ENCODE measurements at places on chromosomes 11 and 22.

GRCh38 chr11:9722893-9723292 lies 59.0 kb downstream of the SWAP70 start:
- DNase-seq: no peak

GRCh38 chr11:35488117-35488516 lies 37.3 kb downstream of the PAMR1 start:
- DNase-seq: no peak

DNA sequence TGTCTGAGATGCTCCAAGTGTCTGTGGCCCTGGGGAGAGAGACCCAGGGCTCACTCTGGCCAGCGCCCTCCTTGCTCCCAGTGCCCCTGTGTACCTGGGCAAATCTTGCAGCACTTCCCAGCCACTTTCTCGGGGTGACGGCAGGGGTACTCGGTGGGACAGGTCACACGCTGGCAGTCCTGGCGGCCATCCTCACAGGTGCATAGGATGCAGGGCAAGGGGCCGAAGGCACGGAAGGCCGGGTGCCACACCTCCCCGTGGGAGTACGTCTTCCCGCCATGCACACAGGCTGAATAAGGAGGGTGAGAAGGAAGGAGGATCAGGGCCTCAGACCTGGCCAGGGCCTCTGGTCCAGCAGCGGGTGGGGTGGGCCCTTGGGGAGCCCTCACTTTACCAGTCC lies 28.0 kb downstream of the CHRDL2 start:
- DNase-seq: no peak

- no peak for DNase-seq
These were observed 56.2 kb downstream of the PANX1 start for GRCh38 chr11:94184846-94185245.

- DNase-seq: no peak
These were observed 5.5 kb downstream of the ZC3H12C start for GRCh38 chr11:110098645-110099044.

GRCh38 chr11:63375434-63375833 lies 5.8 kb downstream of the SLC22A9 start:
- DNase-seq: no peak

DNA sequence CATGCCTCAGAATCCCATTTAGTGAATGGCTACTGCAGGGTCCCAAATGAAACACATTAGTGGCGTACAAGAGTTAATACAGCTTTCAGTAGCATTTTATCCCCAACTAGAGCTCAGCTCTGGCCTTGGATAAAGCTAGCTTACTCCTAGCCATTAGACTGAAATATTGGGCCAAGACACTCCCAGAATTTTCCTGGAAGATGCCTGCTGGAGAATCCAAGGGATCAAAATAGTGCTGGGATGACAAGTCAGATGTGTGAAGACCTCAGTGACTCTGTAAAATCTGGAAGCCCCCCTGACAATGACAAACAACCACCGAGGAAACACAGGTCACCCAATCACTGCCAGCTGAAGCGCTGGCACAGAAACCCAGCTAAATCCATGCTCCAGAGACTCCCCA lies 303.1 kb upstream of the SORL1-AS1 start:
- no peak for DNase-seq

GRCh38 chr11:131792243-131792642 lies 421.8 kb downstream of the NTM start:
- DNase-seq: no peak

DNA sequence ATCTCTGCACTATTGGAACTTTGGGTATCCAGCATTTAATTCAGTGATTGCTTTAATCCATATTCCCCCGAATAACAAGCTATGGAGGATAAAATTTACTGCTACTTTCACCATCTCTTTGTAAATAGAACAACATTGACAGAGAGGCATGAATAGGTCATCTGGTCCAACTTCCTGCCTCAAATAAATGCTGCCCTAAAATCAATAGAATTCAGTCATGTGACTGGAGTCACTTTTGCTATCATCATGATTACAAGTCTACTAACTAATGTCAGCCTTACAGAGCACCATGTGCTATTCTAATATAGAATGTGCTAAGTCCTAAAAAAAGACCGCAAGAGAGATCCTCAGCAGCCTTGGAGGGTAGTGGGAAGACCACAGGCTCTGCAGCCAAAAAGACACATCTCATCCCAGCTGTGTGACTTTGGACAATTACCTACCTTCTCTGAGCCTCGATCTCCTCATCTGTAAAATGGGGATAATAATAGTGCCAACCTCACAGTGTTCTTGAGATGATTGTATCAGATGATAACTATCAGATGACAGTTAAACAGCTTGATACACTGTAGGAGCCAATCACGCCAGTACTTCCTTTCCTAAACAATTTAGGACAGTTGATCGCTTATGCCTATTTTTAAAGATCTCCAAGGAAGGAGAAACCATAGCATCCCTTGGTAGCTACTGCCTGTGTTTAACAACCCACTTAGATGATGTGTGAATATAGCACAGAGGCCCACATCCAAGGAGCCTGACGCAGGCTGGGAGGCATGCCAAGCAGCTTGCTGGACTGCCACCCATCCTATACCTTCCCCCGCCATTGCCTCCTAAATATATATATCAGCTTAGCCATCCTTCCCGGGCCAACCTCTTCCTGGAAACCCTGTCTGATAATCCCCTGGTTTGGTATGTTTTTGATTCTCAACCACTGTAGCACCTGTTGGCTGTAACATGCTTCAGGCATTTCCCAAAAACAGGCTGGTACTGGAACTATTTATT lies 77.3 kb upstream of the PHF21A start:
- DNase-seq: no peak

DNA sequence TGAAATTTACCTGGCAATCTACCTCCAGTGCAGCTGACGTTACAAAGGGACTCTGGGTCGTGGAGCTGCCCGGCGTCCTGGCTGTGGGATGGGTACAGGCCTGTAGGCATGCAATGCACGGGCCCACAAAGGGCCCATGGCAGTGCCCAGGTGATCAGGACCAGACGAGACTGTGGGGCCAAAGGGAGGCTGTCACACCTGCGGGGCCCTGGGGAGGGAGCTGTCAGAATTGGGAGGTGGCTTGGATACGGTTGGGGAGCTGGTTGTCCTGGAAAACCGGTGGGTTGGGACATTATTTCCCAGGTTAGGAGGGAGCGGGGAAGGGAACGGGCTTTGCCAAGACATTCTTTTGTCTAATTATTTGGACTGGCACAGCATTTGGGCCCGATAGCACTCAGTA lies 958.5 kb downstream of the BRD1 start:
- no peak for DNase-seq

DNA sequence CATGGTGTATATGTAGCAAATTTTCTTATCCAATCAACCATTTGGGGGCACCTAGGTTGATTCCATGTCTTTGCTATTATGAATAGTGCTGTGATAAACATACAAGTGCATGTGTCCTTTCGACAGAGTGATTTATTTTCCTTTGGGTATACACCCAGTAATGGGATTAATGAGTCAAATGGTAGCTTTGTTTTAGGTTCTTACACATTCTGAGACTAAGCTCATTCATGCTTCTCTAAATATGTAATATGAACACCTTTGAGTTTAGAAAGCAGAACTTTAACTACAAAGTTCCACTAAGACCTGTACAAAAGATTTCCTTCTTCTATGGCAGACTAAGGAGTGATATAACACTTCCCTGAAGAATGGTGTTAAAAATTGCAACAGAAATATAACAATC lies 627.0 kb downstream of the KCNA4 start:
- DNase-seq: no peak

DNA sequence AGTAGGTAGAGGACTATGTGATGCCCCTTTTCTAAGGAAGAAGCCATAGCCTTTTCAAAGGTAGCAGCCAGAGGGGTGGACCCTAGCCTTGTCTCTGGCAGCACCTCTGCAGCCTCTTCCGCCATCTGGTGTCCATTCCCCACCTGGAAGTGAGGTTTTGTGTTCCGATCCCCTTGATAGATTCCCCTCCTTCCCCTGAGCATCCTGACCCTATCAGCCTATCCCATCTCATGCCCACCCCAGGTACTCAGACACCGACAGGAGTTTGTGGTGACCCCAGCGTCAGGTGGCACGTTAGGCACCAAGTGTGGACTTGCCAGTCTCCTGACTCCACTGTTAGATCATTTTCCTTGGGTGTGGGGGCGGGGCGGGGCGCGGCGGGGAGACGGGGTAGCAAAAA lies 398 bp upstream of the FAM89B start:
- no peak for DNase-seq

DNA sequence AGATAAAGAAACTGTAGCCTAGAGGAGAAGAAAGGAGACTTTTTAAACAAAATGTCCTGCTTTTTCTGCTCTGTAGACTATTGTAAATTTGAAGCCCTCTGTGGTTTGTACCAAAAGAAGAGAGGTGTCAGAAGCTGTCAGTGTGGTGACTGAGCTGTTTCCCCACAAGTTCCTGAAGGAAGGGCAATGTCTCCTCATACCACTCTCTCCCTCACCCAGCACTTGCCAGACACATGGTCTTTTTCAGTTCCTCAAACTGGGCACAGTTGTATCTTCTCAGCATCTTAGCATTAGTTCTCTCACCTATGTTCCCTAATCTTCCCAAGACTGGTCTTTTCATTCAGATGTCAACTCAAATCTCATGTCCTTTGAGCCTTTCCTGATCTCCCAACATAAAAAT lies 4.3 kb downstream of the BCO2 start:
- DNase-seq: no peak

DNA sequence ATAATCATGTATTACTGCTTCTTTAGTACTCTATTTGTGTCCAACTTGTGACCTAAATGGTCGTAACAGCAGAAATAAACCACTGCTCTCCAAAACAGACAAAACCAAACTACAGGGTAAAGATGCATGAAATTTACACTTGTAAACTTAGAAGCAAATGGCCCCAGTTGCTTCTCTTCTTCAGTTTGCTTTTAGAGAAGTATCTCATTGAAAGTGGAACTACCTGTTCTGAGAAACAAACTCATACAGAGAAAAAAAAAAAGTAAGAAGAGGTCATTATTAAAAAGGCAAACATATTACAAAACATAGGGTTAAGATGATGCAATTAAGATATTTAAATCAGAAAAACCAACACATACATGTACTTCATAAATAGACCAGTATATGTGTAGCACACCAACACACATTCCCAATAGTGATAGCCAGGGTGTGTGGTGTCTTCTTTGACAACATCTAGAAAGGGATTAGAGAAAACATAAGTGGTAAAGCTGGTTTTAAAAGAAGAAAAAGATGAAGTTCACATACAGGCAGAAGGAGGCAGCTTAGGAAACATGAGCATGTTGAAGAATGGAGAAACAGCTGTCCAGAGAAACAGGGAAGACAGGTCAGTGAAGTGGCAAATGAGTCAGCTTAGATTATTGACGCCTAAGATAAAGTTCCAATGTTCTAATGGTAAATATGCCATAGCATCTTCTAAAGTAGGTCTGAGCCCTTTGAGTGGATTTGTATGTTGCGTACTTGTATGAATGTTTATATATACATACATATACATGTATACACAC lies 844.7 kb upstream of the CCDC90B start:
- no peak for DNase-seq

DNA sequence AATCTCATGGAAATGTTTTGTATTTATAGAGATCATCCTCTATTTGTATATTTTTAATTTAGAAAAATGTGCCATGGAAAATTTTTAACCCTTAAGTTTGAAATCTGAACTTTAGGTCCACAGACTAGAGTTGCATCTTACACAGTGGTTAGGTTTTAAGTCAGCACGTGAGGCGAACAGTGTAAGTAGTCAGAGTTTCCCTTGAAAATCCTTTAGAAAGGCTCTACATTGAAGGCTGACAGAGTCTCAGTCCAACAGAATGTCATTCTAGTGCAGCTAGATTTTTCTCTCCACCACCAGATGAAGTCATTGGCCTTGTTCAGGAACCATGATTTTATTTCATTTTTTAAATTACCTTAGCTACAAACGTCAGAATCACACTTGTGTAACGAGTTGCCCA lies 18.7 kb downstream of the HMGXB4 start:
- DNase-seq: no peak

- DNase-seq: no peak
These were observed 58.5 kb upstream of the NTM start for GRCh38 chr11:131311776-131312514.

DNA sequence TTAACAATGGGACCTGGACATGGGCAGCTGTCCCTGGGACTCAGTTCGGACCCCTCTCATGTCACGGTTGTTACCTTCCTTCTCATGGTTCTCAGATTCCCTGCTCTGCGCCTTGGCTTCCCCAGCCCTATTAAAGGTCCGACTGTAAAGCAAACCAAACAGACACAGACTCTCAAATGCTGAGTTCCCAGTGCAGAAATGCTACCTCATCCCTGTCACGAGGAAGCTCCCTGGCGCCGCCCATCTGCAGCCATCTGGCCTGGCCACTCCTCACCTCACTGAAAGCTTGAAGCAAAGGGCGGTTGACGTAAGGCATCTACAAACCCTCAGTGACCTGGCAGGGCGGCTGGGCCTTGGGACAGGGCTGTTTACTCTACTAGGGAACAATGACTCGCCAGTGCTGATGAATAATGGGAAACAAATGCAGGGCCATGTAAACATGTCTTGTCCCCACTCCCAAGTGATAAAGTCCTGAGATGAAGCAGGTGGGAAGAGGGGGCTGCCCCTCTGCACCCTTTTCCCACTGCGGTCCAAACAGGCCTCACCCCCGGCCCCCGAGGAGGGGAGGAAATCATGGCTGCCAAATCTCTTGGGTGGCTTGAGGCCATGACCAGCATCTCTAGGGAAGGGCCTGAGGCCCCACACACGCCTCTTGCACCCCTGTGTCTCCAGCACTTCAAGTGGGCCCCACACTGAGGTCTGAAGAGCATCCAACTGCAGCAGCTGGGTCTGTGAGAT lies 49.3 kb downstream of the SCUBE1 start:
- DNase-seq: no peak

GRCh38 chr11:106369224-106369623 lies 291.8 kb downstream of the AASDHPPT start:
- no peak for DNase-seq

DNA sequence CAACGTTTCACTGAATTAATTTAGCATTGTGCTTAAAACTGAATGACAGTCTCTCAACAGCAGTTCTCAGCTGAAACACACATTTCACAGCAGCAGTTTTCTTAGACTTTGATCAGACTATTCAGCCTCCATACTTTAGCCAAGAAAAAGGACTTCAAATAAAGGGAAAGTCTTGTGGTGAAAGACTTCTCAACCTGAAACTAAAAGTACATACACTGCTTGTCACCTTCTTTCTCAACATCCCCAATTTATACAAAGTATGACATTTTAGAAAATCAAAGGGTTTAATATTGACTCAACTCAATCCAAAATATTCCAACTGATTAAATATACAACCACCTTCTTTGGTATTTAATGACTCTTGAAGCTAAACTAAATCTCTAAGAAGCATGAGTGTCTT lies 419.0 kb downstream of the LRRC4C start:
- no peak for DNase-seq

GRCh38 chr22:46063846-46064227 lies 86.5 kb upstream of the PPARA start:
- DNase-seq: no peak

- DNase-seq: no peak
These were observed 25.4 kb downstream of the TRIM44 start for GRCh38 chr11:35688023-35688422.
